Activated gamma-delta T cell treated with anti-CD3 and anti-CD28 coated beads, Interleukin-2, amount 50 U/mL, for 16 hours (primary cell): ENCODE measurements at places on chromosomes 2 and 18.

- peak; percentile 15 for DNase-seq
These were observed 156.3 kb downstream of the SUCLG1 start for GRCh38 chr2:84302513-84303412.

GRCh38 chr2:65437392-65438135 lies 5.2 kb upstream of the SPRED2 start:
- DNase-seq, result no peak

DNA sequence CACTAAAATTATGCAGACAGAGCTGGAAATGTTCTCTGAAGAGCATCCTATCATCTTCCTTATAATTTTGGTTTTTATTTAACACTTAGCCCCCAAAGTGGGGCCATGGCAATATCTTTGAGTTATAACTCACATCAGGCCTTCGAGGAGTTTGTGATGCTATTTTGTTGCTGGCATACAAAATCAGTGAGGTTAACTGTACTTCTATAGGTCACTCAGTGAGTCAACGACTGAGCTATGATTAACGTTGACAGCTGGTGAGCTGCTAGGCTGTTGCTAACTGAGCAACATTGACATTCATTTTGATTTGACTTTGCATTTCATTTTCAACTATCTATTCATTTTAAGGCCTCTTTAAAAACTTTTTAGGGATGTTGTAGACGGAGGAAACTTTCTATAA lies 50.0 kb downstream of the GPD2 start:
- DNase-seq, result no peak

DNA sequence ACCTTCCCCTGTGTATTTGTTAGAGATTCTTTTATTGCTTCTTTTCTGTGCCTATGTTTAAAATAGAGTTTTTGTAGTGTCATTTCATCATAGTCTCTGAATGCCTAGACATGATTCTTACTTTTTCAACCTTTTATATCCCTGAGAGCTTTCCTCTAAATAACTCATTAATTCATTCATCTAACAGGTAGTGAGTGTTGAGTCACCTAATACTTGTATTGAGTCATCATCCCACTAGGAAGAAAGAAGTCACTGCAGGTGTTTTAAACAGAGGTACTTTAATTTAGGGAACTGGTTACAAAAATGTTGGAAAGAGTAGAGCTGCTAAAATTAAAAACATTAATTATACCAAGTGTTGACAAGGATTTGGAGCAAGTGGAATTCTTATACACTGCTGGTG lies 18.5 kb upstream of the NMS start:
- no peak for DNase-seq

GRCh38 chr2:54041135-54041534 lies 70.3 kb upstream of the PSME4 start:
- DNase-seq, result peak; percentile 51

- no peak for DNase-seq
These were observed 87.0 kb downstream of the GBX2 start for GRCh38 chr2:236081171-236081570.

DNA sequence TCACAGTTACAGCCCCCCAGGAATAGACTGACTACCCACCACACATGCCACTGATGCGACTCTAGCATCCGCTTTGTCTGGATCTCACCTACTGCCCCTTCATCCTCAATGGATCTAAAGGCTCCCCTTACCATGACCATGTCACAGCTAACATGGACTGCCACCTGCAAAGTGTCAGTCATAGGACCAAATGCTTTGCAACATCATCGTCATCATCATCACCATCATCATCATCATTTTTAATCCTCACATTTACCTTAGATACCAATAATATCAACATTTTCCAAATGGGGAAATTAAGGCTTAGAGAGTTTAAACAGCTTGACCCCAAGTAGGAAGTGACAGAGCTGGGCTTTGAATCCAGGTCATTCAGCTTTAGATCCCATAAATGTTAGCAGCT lies 60.1 kb upstream of the NEDD4L start:
- DNase-seq, result no peak

- peak; percentile 58 for DNase-seq
These were observed 24.6 kb upstream of the ATOH8 start for GRCh38 chr2:85728883-85729824.

DNA sequence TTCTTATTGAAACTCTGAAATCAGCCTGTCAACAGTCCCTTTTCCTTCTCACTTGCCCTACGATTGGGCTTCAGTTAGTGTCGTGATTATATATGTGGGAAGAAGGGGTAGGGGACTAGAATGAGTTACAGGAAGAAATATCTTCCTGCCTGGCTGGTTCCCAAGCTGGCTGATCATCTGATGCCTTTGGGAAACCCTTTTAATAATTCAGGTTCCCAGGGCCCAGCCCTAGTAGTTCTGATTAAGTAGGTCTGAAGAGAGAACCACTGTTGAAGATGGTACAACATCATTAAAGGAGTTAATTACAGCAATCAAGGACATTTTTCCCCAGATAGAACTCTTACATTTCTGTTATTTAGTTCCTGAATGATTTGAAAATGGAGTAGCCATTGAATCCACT lies 110.1 kb upstream of the EML6 start:
- DNase-seq, result no peak

DNA sequence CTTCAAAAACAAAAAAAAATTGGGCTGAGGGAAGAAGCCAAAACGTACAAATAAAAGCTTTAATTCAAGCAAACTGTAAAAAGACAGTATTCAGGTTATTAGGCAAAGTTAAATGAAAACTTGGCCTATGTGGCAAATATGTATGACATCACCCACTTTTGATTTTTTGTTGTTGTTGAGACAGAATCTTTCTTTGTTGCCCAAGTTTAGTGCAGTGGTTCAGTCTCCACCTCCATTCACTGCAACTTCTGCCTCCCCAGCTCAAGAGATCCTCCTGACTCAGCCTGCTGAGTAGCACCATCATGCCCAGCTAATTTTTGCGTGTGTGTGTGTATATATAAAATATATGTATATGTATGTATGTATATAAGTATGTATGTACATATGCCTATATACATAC lies 440.4 kb upstream of the NRXN1 start:
- no peak for DNase-seq

DNA sequence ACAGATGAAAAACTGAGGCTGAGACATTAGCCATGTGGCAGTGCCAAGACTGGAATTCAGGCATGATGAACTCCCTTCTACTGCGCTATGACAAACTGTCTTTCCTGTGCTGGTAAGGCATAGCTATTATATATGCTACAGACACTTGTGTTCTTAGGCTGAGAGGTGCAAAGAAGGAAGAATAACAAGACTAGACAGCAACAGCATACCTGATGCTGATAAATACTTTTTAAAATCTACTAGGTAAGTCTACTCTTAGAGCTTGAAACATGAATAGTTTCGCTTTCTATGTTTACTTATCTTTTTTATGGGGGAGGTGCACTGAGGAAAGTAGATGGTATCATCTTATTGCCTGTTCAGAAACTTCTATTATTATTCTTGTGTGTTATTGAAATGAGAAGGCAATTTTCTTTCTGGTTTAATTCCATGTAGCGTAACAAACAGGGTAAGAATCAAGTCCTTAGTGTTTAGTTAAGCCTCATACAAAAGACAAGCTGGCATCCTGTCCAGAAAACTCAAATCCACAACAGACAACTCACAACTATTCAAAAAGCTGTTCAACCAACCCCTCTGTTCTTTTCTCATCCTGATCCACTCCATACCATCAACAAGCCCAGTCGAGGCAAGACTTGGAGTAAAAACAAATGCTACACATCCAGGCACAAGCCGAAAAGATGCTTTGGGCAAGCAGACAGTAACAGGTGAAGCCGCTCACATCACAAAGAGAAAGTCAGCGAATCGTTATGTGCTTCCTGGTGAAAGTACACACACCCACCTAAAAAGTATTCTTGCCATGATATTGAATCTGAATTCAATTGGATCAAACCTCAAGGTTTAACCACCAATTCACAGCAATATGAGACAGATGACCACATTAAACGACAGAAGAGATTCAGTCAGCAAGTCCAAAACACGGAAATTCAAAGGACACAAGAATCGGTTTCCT lies 1.5 kb downstream of the TTC32 start:
- DNase-seq, result no peak

GRCh38 chr2:196233021-196233804 lies 61.8 kb upstream of the STK17B start:
- no peak for DNase-seq

GRCh38 chr2:133766164-133766832 lies 198.0 kb upstream of the NCKAP5 start:
- DNase-seq, result no peak

- no peak for DNase-seq
These were observed 62.0 kb downstream of the TPGS2 start for GRCh38 chr18:36766836-36767235.

DNA sequence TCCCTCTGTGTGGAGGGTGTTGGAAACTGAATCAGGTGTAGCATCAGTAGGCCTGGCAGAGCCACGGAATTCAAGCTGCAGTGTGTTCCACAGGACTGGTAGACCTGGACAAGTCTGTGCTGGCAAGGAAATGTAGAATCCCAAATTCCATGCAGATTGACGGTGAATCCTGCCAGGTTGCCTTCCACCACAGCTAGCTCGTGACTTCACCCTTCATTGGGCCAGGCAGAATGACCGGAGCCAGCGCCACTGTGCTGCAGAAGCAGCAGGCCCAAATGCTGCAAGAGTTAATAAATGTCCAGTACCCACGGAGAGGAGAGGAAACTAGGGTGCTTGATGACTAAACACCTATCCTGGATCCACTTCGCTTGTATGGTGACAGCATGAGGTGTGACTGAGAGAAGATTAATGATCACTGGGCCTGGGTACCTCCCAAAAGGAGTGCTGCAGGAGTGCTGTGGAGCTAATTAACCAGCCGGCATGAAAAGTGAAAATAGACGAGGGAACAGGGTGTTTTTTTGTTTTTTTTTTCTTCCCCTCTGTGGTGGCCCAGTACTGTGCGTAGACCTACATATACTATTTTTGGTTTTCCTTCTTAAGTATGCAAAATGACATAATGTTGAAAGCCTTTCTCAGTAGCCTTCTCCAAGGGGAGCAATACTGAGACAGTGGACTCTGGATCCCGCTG lies 122.2 kb downstream of the TANC1 start:
- no peak for DNase-seq

DNA sequence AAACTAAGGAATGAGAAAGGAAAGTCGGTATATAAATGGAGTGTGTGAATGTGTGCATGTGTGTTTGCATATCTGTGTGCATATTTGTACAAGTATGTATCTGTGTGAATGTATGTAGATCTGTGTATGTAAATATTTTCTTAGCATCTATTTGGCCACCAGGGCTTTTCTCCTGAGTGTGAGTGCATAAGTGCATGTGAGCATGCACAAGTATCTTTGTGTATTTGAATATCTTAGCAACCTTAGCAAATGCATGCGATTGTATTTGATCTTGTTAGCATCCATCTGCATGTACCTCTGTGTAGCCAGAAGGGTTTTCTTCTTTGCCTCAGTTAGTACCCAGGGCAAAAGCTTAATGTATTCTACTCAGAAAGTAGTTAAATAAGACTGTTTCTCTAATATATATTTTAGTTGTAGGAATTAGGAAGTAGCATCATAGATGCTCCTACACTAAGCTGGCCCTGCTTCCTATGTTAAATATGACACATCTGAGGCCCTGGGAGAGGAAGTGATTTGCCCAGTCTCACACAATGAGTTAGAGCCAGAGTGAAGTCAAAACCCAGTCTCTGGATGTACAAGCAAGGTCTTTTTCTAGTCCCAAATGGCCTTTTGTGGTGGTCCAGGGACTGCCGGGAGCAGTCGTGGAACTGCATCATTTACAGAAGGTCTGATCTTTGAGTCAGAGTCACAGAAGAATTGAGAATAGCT lies 9.2 kb downstream of the FKBP1B start:
- DNase-seq, result no peak

DNA sequence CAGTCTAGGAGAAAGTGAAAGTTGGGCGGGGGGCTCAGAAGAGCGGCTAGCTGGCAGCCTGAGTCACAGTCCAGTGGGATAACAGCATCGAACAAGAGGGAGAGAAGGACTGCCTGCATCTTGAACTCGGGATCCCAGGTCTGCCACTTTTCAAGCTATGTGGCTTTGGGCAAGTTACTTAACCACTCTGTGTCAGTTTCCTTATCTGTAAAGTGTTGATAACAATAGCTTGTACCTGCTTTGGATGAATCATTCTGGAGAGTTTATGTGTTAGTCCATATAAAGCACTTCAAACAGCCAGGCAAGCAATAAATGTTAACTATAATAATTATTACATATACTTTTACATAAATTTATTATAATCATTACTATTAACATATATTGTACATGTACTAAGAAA lies 4.6 kb downstream of the DYSF start:
- no peak for DNase-seq

DNA sequence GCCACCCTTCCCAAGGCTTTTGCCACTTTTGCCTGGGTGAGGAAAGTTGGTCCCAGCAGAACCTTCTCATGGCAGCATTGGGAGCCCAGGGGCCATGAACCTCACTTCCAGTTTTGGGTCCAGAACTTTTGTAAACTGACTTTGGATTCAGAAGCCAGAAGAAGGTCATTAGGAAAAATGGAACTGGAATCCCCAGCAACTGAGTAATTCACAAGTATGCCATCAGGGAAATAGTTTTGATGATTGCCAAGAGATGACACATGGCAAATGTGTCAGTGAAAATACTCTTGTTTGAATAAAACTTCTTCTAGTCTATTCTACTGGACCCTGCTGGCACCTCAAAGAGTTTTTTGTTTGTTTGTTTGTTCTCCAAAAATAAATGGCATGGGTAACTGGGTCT lies 203.7 kb downstream of the SETBP1 start:
- DNase-seq, result no peak

GRCh38 chr2:36329251-36329650 lies 26.3 kb upstream of the CRIM1 start:
- DNase-seq, result no peak

- DNase-seq, result no peak
These were observed 61.1 kb downstream of the GATA6 start for GRCh38 chr18:22230471-22230945.

GRCh38 chr2:177689623-177690022 lies 297.1 kb downstream of the AGPS start:
- no peak for DNase-seq

DNA sequence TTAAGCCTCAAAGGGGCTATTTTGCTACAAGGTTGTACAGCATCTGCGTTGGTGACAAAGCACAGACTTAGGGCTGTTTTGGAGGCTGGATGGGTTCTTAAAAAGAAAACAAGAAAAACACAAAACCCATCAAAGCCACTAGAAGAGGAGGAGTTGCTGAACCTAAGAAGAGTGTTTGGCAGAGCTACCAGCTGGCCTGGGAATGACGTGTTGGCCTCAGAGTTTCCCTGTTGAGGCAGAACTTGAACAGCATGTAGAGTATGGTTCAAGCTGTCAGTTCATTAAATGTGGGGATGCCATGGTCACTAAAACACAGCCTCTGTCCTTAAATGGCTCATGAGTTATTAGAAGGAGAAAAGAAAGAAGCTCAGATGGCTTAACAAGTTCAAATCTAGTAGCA lies 162.5 kb downstream of the TTC32 start:
- no peak for DNase-seq

- DNase-seq, result no peak
These were observed 33.0 kb upstream of the ODC1 start for GRCh38 chr2:10481055-10481665.

GRCh38 chr18:74351354-74351753 lies 35.7 kb downstream of the C18orf63 start:
- no peak for DNase-seq

DNA sequence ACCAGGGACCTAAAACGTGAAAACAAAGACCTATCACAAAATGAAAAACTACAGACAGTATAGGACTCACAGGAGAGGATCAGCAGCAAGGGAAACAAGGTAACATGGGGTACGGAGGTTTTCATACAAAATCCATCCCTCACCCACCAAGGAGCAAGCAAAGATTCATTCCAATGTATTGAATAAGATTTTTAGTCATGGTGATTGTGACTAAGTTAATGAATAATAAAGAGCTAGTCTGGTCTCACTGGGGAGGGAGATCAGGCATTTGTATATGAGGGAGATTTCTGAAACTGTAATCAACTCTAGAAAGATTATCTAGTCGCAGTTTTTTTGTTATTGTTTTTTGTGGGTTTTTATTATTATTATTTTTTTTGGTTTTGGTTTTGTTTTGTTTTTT lies 336.5 kb upstream of the MMADHC start:
- no peak for DNase-seq
